ENCODE measurements at places on chromosomes 7 and 10.
A peak's percentile ranks its signal among the peaks of the same experiment; 100 is the strongest.

GRCh38 chr10:7967035-7967434 is 87.5 kb upstream of the GATA3 start:
- no peak for DNase-seq

- DNase-seq, result no peak
Observed at GRCh38 chr10:75011221-75011620, 100.2 kb upstream of the SAMD8 start.

DNA sequence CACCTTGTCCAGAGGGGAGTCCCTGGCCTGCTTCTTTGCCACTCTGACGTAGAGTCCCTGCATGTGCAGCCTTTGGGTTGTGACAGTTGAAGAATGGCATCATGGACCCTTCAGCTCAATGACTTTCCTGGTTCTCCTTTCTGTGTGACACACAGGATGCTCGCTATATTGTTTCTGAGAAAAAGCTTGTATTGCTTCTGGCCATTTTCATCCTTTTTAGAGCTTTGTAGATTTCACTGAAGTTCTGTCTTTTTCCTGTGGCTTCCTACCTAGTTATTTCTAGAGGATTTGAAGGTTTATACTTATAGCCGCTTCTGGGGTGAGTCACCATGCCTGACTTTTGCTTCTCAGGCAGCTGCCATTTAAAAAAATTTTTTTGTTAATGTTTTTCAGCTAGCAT is 27.0 kb downstream of the SND1 start:
- no peak for DNase-seq

DNA sequence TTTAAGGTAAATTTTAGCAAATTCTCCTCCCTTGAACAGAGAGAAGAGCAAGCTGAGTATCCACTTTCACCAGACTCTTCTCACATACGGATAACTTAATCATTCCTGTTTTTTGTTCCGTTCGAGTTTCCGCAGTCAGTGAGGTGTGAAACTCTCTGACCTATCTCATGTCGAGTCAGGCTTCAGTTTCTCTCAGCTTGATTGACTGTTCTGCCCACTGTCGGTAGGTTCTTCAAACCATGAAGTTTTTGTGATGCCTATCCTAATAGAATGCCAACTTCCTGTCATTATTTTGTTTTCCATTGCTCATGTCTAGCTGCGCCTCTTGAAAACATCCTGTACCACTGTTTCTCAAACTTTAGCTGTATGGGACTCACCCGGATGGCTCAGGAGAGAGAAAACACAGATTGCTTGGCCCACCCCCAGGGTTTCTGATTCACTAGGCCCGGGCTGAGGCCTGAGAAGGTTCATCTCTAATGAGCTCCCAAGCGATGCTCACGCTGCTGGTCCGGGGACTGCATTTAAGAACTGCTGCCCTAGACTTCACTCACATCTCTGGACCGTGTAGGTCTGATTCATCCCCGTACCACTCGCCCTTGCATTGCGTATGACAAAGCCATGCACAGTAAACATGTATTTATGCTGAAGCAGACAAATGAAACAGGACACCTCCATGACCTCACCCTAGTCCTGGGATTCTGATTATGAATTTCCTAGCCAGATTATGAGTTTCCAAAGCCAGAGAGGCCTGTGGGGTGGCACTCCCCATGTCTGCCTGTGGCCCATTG is 208.4 kb upstream of the AGK start:
- no peak for DNase-seq

GRCh38 chr7:79434098-79434497 is 19.4 kb downstream of the MAGI2 start:
- DNase-seq, result no peak

- DNase-seq, result no peak
Observed at GRCh38 chr10:6657196-6657595, 77.1 kb upstream of the PRKCQ start.

DNA sequence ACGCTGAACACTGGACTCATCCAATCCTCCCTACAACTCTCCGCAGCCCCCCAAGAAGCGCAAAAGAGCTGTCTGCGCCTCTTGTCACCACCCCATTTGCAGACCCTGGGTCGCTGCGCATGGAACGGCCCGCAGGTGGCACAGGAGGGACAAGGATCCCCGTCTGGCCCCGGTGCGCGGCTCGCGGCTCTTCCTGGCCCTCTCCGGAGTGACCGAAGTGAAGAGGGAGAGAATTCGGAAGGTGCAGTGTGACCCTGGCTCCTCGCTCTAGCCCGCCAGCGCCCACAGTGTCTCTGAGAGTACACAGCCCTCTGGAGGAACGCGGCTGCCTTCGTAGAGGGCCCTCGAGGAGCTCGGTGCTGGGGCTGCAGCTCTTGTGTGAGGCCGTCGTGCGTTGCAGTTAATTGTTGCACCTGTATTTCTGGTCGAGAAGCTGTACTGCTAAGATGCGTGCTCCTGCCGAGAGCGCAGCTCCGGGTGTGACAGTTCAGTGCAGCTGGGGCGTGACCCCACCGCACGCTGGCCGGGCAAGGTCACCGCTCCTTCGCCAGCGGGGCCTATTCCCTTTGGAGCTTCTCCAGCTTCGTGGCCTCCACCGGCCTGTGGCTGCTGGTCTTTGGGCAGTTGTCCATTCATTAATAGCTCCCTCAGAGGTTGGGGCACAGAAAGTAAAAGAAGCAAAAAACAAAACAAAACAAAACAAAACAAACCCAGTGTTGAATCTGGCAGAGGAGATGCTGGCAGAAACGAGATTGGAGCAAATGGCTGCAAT is 119.0 kb downstream of the SEC23IP start:
- DNase-seq, result no peak

- no peak for DNase-seq
Observed at GRCh38 chr10:126090911-126091728, 194.8 kb downstream of the FANK1 start.

- DNase-seq, result no peak
Observed at GRCh38 chr10:91864099-91864498, 45.2 kb downstream of the FGFBP3 start.

DNA sequence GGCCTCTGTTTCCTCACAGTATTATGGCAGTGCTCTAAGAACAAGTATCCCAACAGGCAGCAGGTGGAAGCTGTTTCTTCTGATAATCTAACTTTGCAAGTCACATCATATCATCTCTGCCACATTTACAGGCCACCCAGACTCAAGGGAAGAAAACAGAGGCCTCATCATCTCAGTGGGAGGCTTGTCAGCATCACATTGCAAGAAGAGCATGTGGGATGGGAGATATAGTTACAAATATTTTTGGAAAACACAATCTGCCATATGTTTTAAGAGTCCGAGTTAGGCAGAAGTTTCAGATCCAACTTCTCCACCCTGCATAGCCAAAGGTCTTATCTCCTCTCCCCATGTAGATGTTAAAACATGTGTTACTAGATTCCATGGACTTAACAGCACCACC is 130.4 kb upstream of the PDE1C start:
- no peak for DNase-seq

DNA sequence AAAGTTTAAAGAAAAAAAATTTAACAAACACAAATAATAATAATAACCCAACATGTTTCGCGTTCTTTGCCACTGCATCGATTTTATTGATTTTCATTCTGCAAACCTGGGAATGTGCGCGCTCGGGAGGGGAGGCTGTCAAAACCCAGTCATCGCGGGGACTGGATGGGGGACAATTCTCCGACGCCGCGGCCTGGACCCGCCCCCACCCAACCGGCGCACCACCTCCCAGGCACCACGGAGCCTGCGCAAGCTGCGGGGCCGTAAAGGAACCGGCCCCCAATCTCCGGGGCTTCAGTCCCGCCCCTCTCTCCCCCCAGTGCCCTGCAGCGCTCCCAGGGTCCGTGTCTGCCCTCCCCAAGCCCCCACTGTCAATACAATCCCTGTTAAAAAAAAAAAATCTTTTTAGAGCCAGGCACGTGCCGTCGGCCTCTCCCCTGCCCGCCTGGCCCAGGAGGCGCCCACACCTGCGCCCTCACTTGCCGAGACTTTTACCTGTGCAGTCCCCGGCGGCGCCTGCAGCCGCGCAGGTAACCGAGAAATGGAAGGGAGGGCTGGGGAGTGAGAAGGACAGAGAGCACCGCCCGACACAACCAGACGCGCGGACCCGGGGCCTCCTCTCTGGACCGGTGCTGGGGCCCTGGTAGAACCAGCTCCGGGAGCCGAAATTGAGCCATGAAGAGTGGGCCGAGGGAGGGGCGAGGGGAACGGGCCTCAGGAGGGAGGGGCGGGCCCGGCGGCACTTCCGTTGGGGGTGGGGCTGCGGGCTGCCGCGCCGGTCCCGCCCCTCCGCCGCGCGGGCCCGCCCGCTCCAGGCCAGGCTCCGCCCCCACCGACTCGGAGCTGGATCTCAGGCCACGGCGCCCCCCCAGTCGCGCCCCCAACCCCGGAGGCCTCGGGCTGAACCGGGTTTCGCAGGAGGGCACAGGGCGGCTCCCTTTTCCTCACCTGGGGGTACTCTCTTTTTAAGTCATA is 7.6 kb upstream of the ZNF503 start:
- DNase-seq, result peak; percentile 13

GRCh38 chr7:114856625-114857024 is 65.3 kb upstream of the MDFIC start:
- no peak for DNase-seq

DNA sequence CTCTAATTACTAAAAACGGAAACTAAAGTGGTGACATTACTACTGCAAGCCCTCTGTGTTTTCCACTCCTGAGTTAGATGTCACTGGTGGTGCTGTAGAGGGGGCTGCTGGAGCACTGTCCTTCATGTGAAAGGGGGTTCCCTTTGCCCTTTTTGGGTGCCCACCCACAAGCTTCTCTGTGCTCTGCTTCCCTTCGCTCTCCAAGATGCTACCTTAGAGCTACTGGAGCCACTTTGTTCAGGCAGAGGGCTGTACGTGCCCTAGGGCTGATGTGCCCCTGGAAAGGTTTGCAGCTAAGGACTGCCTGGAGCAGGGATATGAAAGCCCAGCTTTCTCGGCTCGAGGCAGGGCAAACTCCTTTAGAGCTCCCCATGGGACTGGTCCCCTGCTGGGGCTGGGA is 28.3 kb downstream of the EMX2 start:
- no peak for DNase-seq

DNA sequence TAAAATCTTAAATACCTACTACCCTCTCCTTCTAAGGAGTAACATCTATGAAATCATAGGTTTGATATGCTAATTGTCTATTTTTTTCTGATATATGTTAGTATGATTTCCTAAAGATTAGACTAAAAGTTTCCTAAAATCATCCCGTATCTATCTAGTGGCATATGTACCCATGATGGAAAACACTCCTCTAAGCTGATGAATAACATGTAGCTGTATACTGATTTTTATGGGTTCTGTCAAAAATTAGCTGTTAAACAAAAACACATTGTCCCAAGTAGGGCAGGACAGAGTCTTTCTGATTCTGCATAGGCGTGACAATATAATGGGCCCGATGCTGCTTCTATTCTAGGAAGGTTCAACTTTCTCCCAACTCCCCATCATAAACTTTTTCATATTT is 79.9 kb downstream of the ADAM22 start:
- DNase-seq, result no peak

GRCh38 chr10:108633046-108633445 is 1290.3 kb downstream of the XPNPEP1 start:
- DNase-seq, result no peak

- DNase-seq, result no peak
Observed at GRCh38 chr10:110378006-110378405, 73.3 kb upstream of the SMNDC1 start.

DNA sequence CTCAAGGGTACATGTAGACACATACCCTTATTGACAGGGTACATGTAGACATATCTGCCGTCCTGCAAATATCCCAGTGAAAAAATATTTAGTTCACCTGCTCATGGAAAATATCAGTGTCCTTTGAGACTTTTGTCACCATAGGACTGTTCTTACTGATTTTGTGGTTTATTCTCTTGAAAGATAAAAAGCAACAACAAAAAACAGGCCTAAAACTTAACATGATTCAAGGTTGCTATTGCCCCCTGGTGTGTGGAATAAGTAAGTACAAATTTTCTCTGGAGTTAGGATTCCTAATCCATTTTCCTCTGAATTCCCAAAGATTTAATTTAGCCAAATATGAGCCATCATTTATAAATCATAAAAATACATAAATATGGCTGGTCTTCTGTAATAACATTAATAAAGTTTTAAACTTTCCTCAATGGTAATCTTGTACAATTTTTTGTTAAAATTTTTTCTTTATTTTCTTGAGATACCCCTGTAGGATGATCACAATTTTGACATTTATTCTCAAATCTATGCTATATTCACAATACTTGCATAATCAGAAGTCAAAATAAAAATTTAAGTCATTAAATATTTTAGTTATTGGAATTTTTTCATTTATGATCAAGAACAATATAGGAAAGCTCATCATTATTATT is 741.4 kb upstream of the POT1 start:
- no peak for DNase-seq

DNA sequence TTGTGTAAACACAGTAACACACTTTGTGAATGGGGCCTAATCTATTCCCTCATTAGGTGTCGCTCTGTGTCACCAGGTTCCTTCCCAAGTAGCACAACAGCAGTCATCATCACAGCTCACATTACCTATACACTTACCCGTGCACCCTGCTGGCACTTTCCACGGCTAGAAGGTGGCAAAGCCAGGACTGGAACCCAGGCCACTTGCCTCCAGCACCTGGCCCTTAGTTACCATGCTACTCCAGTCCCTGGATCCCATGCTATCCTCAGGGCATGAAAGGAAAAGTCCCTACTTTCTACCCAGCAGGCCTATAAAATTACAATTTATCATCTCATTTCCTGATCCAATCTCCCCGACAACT is 18.4 kb downstream of the SMURF1 start:
- DNase-seq, result no peak

DNA sequence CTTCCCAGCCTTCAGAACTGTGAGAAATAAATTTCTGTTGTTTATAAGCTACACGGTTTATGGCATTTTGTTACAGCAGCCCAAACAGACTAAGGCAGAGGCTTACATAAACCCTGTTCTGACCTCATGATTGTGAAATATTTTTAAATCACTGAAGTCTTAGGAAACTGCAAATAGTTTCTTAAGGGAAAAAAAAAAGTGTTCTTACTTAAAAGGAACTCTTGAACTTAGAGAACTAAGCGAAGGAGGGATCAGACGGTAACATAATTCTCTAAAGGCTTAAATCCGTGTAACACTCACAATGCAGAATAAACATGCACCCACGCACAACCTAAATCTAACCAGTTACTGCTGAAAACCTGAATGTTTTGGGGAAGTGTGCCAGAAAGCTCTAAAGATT is 749.1 kb upstream of the LRRTM3 start:
- no peak for DNase-seq

DNA sequence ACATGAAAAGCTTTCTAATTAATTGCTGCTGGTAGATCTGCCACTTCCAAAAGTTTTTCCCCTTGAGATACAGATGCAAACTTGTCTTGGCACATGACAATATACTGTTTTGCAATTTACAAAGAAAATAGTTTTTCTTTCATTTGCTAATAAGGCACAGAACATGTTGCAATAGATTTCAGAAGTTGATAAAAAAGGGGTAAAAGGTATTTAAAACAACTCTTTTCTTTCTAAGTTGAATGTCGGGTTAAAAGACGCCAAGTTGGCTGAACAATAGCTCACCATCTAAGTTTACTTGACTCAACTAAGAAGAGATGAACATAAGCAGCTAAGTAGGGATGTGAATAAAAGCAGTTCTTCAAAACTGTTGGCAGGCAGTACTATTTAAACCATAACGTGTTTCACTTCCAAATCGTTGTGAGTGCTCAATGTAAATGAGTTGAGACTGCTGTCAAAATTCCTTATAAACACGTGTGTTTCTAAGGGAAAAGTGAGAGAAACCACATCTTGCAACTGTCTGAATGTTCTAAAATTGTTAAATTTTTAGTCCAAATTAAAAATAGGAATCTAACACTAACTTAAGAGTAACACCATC is 14.5 kb upstream of the THSD7A start:
- no peak for DNase-seq

GRCh38 chr7:27651702-27652101 is 11.0 kb downstream of the HIBADH start:
- DNase-seq, result no peak
